H4 (cell line): ENCODE measurements at places on chromosomes 5 and 9. TPM values are rescaled to one million over a fixed set of nuclear protein-coding genes. Genes with fewer than 3 reads are reported as not detected.
A peak's percentile ranks its signal among the peaks of the same experiment; 100 is the strongest.

- no peak for DNase-seq
Observed at GRCh38 chr9:16119261-16120230, 566.7 kb downstream of the CCDC171 start.

- no peak for DNase-seq
Observed at GRCh38 chr9:117815315-117815714, 111.1 kb downstream of the TLR4 start.

GRCh38 chr9:130493476-130493875, 48.7 kb downstream of the ASS1 start:
- no peak for DNase-seq

DNA sequence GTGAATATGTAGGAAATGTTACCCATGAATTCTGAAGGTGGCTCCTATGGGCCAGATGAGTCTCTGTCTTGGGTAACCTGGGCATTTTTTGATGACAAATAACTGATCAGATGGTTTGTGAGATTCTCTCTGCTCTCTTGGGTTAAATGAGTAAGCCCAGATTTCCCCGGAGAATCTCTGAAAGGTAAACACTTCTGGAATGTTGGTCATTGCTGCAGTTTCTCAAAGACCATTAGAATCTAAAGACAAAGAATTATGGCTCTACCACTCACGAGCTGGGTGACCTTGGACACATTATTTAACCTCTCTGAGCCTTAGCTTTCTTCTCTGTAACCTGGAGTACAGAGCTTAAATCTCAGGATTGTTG, 191.2 kb downstream of the DAB2IP start:
- DNase-seq, result no peak

- DNase-seq, result no peak
Observed at GRCh38 chr5:148574167-148574566, 80.2 kb downstream of the HTR4 start.

DNA sequence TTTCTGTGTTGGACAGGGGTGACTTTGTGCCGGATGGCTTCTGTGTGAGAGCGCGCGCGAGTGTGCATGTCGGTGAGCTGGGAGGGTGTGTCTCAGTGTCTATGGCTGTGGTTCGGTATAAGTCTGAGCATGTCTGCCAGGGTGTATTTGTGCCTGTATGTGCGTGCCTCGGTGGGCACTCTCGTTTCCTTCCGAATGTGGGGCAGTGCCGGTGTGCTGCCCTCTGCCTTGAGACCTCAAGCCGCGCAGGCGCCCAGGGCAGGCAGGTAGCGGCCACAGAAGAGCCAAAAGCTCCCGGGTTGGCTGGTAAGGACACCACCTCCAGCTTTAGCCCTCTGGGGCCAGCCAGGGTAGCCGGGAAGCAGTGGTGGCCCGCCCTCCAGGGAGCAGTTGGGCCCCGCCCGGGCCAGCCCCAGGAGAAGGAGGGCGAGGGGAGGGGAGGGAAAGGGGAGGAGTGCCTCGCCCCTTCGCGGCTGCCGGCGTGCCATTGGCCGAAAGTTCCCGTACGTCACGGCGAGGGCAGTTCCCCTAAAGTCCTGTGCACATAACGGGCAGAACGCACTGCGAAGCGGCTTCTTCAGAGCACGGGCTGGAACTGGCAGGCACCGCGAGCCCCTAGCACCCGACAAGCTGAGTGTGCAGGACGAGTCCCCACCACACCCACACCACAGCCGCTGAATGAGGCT, at the start of gene ADRB2:
TSS of gene ADRB2 (plus strand) at position 559 of the 686 bp plus-strand sequence. CDS start 221 bp downstream, outside the sequence.
- peak; percentile 94 for DNase-seq

DNA sequence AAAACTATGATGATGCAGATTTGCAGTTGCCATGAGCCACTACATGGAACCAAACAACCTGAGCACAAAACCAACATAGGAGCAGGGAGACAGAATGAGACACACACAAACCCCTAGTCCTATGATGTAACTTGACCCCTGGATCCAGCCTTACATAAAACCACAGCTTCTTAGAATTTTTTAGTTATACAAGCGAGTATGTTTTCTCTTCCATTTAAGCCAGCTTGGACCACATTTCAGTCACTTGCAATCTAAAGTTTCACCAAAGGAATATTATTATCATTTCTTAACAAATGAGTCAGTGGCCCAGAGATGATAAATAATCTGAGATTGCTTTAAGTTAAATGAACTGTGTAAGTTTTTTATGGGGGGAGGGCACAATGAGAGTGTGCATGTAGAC, 6.8 kb downstream of the SPOCK1 start:
- no peak for DNase-seq

- no peak for DNase-seq
Observed at GRCh38 chr9:75826314-75826713, 64.2 kb upstream of the PCSK5 start.

- no peak for DNase-seq
Observed at GRCh38 chr9:125746774-125747052, 460 bp upstream of the PBX3 start.

DNA sequence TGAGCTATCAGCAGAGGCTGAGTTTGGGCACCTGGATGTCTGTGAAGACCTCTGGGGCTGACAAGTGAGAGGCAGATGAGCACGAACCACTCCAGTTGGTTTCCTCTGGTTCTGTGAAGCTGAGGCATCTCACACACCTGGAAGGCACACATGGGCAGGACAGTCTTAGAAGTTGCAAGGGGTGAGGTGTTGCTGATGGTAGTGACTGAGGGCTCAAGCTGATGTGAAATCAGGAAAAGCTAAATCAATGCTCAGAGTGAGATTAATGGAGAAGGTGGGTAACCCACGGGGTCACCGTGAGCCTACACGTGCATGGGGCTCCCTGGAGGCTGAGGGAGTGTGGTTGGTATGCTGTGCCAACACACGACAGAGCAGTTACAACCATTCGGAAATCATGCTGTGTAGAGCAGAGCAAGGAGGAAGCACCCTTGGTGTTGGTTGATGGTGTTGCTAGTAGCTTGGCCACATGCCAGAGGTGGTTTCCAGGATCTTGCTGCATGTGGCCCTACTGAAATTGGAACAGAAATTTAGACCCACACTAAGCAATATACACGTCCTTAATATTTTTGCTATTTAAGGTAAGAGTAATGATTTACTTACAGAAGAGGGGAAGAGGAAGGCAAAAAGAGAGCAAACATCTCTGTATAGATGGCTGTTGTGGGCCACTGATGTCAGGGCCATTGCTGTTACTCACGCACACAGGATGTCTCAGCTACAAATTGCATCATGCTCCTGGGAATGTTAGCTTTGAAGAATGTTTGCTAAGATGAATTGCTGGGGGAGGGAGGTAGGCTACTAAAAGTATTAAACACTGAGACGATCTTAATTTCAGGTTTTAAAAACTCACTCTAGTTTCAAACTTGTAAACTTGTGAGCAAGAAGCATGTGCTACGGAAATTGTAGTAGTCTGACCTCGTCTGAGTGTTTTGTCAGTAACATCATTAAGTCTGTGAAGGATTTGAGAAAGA, 170.5 kb downstream of the ARHGEF28 start:
- DNase-seq, result peak; percentile 92

DNA sequence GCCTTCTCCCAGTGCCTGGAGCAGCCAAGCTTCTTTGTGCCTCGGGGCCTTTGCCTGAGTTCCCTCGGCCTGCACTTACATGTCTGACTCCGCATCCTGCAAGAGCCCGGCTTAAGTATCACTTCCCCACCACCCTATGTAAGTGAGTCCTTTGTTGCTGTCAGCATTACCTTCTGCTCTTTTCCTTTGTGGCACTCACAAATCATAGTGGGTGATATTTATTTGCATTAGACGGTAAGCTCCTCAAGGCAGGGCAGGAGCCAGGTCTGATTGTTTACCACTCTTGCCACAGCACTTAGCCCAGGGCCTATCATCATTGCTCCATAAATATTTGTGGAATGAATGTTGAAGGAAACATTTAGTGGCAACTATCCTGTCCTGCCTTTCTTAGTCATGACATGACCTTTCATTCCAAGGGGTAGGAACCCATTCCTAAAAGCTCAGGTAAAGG, 4.8 kb downstream of the GM2A start:
- DNase-seq, result no peak

DNA sequence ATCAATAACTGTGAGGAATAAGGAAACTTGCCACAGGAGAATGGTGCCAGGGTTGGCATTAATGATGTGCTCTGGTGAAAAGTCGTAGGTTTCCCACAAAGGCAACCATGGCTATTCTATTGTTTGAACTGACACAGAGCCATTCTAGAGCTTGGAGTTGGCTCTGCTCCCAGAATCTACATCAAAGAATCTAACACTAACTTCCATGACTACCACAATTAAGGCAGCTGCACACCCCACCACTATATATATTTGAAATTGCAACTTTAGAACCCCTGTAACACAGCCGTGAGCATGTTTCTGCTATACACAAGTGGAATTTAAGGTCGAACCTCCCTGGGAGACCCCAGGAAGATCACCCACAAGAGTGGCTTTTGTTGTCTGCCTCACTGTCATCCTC, 89.7 kb upstream of the CCDC152 start:
- DNase-seq, result no peak

GRCh38 chr5:55679556-55679955, 32.6 kb downstream of the SLC38A9 start:
- DNase-seq, result no peak

GRCh38 chr5:103474677-103475076, 87.9 kb downstream of the NUDT12 start:
- no peak for DNase-seq

DNA sequence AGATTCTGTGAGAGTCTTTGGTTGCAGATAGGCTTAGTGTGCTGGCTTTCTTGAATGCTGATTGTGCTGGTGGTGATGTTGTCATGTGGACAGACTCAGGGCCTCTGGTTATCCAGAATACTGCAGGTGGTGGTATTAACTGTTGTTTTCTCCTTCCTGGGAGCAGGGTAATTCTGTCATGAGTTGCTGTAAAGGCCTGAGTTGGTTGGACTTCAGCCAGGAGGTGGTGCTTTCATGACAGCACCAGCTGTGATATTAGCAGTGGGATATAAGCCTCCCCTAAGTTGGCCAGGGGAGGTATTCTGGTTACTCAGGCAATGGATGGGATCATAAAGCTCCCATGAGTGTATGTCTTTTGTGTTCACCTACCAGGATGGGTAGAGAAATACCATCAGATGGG, 16.4 kb upstream of the RNF180 start:
- no peak for DNase-seq

The SLC6A19 gene
- not detected in 2 replicates for total RNA-seq

The TERT gene
- total RNA-seq, result 0.04 and 0.23 TPM in 2 replicates

The SLC46A2 gene
- not detected in 2 replicates for total RNA-seq

The PPP2R2B gene
- 0.62 and 2.1 TPM in 2 replicates for total RNA-seq
